ENCODE measurements at places on chromosomes 3 and 15.

GRCh38 chr15:48421362-48421761, 90.1 kb downstream of the DUT start:
- H3K4me1 ChIP-seq: no peaks in the 10 kb centered on the region
- no peak overlapping the region for H3K4me3 ChIP-seq
- no peak overlapping the region for H3K27ac ChIP-seq
- no peaks in the 10 kb centered on the region for H3K36me3 ChIP-seq

- H3K4me3 ChIP-seq: no peak overlapping the region
- no peak for DNase-seq
- H3K27ac ChIP-seq: no peak overlapping the region
Measured at GRCh38 chr15:69390575-69390974, 23.6 kb upstream of the KIF23 start.

DNA sequence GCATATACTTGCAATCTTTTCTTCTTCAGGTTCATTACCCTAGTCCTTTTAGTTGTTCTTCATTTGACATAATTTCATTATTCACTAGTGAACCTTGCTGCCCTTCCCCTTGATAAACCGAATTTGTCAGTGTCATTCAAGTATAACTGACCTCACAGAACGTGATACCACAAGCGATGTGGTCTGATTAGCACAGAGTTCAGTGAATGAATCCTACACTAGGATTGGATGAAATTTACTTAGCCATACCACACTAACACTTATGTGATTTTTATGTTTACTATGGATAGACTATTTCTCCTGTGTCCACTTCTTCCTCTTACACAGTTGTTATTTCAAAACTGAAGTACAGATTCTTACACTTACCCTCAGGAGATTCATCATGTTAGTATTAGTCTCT, 27.2 kb downstream of the CD86 start:
- no peaks in the 10 kb centered on the region for H3K36me3 ChIP-seq
- peaks cover 25% of the 10 kb centered on the region for H3K4me1 ChIP-seq
- no peak overlapping the region for H3K27ac ChIP-seq
- peaks cover 8% of the 10 kb centered on the region for H3K27me3 ChIP-seq
- no peak for DNase-seq
- no peak overlapping the region for H3K4me3 ChIP-seq

DNA sequence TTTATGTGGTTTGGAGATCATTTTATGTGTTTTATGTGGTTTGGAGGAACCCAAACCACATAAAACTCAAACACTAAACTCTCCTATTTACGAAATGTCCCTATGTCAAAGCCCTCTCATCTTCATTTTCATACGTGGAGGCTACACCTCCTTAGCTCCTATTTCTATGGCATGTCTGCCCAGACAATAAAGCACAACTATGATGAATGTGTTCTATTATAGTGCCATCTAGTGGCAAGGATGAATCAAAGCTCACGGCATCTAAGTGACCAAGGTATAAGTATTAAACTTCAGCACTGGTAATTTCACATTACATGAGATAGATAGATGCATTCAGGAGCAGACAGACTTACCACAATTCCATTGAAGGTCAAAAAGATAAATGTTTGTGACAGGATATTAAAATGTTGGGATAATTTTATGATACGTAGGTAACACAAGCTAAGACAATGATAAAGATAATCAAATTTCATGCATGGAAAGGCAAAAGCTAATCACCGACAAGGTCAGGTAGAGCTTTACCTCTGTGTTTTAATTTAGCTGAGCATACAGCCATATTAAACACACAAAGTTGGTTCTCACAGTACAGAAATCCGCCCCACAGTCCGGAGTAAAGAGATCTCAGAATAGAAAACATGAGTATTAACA, 130.6 kb upstream of the FHIT start:
- DNase-seq: no peak
- peaks cover 3% of the 10 kb centered on the region for H3K4me1 ChIP-seq
- peaks cover 19% of the 10 kb centered on the region for H3K27me3 ChIP-seq
- H3K4me3 ChIP-seq: no peak overlapping the region
